ENCODE measurements at places on chromosomes 13 and 19. TPM values are rescaled to one million over a fixed set of nuclear protein-coding genes. Genes with fewer than 3 reads are reported as not detected.

- DNase-seq = no peak
These were observed 200.7 kb downstream of the SLITRK1 start for GRCh38 chr13:83681547-83681946.

The FUT3 gene
- 0.49 TPM for total RNA-seq

DNA sequence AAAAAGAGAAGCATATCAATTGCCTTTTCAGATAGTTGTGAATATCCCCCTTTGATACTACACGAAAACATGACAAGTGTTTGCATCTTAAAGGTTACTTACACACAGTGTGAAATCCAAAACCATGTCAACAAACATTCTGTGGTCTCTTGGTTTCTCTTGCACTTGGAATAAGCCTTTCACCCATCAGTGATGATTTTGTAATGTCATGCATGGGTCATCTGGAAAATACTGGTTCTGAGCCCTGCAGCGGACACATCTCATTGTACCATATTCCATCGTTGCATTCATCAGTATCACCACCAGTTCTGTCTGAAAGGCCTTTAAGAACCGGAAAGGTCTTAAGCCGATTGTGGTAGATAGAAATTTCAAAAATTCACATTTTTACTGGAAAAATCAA lies 65.4 kb upstream of the SOX1 start:
- DNase-seq = no peak

DNA sequence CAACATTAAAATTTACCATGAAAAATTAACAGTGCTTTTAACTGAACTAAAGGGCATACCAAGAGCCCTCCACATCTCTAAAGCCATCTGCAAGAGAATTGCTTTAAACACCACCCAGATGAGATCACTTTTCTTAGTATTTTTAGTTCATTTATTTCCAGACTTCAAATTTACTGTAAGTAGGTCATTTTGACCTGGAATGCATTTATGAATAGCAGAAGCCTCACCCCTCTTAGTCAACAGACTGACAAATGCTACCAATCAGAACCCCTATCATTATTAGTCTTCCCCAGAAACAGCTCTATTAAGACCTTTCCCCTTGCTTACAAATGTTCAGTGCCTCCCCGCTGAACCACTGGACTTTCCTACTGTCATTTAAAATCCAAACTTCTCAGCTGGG lies 27.3 kb downstream of the RUBCNL start:
- no peak for DNase-seq
